HTR-8/SVneo (cell line): ENCODE measurements at places on chromosomes 2 and 18.

DNA sequence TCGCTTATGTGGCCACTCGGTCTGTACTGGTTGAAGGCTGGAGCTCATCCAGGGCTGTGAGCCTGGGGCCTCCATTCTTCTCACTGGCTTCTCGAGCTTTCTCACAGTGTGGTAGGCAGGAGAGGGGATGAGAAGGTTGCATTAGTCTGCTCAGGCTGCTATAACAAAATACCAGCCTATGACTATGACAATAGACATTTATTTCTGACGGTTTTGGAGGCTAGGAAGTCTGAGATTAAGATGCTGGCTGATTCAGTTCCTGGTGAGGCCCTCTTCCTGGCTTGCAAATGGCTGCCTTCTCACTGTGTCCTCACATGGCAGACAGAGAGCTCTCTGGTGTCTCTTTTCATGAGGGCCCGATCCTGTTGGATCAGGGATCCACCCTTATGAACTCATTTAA, 6.2 kb upstream of the STK25 start:
- DNase-seq: no peak

DNA sequence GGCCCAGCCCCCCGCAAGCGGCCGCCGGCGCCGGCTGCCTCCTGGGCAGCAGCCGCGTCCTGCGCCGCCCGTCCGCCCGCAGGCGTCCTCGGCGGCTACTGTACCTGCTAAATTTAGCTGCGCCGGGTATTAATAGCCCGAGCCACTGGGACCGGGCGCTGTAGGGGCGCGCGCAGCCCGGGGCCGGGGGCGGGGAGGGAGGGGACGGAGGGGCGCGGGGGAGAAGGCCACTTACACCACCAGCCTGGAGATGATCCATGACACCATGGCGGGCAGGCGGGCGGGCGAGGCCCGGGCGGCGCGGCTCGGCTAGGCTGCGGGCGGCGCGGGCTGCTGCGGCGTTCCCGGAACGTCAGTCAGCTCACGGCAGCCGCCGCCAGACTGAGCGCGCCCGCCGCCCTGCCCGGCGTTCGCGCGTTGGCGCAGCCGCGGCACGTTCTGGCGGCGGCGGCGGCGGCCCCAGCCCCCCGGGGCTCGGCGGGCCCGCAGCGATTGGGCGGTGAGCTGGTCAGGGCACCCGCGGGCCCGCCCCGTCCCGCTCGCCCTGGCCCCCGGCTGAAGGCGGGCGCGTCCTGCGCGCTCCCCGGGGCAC, at the start of gene REEP1:
Gene REEP1, minus strand, starts transcription at position 383 of the 592 bp plus-strand sequence. Its CDS starts 116 bp downstream, at position 267.
- DNase-seq: peak; percentile 30

DNA sequence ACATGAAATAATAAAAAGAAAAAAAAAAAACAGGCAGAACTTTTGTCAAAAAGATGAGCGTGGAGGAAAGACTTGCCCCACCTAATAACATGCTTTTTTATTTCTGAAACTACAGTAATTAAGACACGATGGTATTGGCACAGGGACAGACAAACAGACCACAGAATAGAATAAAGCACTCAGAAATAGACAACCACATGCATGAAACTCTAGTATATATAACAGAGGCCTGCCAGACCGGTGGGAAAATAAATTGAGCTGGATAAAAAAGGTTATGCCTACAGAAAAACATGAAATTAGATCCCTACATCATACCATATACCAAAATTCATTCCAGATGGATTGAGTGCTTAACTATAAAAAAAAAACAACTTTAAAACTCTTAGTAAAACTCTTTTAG, 163.1 kb downstream of the NRP2 start:
- DNase-seq: no peak

GRCh38 chr2:120737340-120738101, 1.9 kb downstream of the GLI2 start:
- DNase-seq: no peak

DNA sequence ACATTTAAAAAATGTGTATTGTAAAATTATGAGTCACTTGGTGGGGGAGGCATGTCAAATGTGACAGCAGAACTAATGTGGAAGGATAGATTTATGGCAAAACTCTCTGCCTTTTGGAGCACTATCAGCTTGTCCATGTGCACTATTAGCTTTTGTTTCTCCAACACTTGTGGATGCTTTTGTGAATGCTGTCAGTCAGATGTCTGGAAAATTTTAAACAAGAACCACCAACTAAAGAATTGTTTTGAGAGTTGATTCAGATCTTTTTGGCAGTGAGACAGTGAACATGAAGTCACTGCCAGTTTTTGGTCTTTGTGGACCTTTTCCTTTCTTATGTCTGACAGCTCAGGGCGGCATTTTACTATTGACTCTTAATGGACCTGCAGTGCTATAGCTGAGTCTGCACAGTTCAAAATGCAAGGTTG, 72.4 kb downstream of the KIAA1328 start:
- DNase-seq: no peak

GRCh38 chr2:170582751-170583463, 132.2 kb upstream of the SP5 start:
- DNase-seq: no peak

- no peak for DNase-seq
Measured at GRCh38 chr2:217010173-217010572, 150.3 kb upstream of the TNP1 start.

DNA sequence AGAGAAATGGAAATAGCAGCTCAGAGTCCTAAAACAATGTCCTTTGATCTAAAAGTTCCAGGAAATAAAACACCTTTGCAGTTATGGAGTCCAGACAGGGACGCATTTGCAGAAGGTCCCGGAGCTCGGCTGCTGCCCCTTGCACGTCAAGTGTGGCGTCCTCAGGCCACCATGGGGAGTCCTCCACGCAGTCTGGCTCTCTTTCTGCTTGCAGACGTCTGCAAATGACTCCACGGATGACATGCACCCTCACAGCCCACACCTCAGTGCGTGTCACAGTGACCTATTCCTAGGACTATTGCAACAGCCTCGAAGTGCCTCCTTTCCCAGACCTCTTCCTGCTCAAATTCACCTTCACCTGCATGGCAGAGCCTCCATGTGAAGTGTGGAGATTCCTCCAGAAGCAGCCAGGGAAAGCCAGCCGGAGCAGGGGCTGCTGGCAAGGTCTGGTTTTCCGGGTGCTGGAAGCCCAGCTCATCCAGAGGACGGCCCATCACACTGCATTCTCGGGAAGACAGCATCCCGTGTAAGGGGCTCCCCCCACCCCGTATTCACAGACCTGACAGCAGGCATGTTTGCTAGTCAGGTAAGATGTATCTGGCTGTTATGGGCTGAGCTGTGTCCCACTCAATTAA, 137.7 kb downstream of the ASB1 start:
- DNase-seq: no peak

DNA sequence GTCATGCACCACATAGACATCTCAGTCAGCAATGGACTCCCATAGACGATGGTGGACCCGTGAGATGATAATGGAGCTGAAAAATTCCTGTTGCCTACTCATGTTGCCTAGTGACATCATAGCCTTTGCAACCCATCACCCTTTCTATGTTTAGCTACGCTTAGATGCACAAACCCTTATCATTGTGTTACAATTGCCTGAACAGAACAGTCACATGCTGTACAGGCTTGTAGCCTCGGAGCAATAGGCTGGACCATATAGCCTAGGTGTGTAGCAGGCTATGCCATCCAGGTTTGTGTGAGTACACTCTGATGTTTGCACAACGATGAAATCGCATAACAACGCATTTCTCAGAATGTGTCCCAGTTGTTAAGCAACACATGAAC, 221.6 kb downstream of the ALPK2 start:
- DNase-seq: no peak

GRCh38 chr2:83054751-83055150, 1404.3 kb downstream of the SUCLG1 start:
- DNase-seq: no peak

- DNase-seq: no peak
Measured at GRCh38 chr2:39510140-39510539, 73.1 kb upstream of the MAP4K3 start.

DNA sequence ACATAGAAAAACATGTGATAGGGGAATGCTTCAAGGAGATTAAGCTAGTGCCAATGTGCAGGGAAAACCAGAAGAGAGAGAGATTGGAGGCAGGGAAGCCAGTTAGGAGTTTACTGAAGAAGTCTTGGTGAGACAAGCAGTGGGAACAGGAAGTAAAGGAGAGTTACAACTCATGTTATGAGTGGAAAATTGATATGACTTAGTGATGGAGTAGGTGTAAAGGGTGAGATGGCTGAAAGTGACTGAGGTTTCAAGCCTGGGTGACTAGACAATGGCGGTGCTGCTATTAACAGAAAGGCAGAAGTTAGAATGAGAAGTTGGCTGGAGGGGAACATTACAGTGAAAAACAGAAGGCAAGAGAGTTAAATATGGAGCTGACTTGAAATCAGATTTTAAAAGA, 16.5 kb downstream of the DOK1 start:
- no peak for DNase-seq

DNA sequence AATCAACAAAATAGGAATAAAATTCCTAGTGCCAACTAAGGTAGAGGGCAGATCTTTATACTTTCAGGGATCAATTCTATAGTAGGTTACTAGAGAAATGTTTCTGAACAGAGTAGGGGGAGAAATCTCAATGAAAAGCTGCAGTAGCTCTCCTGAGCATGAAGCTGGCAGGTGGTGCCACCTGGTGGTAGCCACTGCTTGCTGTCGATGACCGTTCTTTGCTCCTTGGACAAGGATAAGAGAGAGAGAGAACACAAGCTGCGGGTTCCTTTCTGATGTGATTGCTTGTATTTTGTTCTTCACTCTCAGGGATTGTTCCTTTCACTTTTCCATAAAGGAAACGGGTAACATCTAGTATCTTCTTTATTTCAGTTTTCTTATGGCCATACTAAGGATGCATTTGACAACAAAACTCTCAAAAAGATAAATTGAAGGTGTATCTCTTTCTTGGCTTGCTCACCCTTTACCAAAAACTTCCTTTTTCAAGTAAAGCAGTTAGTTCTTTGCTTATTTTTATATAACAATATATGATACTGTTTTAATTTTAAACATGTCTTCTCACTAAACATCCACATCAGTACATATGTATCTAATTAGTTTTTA, 18.6 kb upstream of the MRPL19 start:
- DNase-seq: peak; percentile 72

DNA sequence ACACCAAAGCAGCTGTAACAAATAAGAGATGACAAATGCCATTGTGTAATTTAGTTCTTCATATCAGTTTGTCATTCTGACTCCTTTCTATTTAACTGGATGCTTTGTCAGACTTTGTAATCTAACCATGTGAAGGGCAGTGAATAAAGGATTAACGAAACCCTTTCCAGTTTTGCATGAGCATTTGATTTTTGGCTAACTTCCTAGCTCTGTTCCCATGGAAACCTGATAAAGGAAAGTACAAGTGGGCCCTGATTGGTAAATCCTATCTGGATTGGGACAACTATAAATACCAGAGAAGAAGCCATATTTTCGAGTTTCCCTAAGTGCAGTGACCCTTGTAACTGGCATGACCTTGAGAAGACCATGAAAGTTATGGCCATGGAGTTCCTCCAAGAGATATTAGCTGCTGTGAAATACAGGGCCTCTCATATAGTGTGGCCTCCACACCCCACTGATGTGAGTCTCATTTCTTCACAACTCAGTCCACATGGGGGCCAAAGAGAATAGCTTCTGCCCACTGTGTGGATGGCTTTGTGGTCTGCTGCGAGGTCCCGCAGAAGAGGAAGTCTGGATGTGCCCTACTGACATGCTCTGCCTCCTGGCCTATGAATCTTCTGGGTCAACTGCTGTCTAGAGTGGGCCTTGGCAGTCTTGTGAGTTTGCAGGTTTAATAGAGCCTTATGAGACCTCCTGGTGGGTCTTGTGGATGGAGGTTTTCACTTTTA, 38.2 kb upstream of the CYP1B1 start:
- no peak for DNase-seq

- peak; percentile 95 for DNase-seq
Measured at GRCh38 chr2:98608116-98608961, at the start of the genes COA5 and UNC50. TSS of gene COA5 (minus strand) at chr2:98608512. CDS start at chr2:98608405, 107 bp downstream. TSS of gene UNC50 (plus strand) at chr2:98608589. CDS start at chr2:98609760, 1,171 bp downstream.

GRCh38 chr2:7812231-7812995, 869.4 kb upstream of the ID2 start:
- DNase-seq: no peak

GRCh38 chr2:175363699-175364098, 182.2 kb upstream of the ATP5MC3 start:
- no peak for DNase-seq

- DNase-seq: peak; percentile 29
Measured at GRCh38 chr2:21422050-21422449, 298.3 kb downstream of the TDRD15 start.
